Ureter (tissue), 1 donor: ENCODE measurements at places on chromosomes 13 and 19.

- DNase-seq: no peak
Observed at GRCh38 chr19:41928221-41928683, at the start of gene ERFL. Gene ERFL, minus strand, starts transcription at chr19:41928449. Its CDS starts 15,530 bp downstream, at chr19:41912919.

DNA sequence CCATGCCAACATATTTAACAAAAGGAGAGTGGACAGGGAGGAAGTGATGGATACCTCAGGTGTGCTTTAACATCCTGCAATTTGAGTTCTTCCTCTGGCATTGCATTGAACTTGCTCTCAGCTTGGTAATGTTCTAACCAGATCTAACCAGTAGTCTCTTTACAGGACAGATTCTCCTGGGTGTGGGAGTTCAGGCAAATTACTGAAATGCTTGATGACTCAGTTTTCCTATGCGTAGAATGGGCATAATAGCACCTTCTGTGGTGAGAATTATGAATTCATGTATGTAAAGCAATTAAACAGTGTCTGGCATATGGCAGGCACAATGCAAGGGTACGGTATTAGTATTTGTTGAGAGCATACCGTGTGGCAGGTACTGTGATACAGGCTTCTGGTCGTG lies 3.6 kb downstream of the AKAP11 start:
- no peak for DNase-seq

DNA sequence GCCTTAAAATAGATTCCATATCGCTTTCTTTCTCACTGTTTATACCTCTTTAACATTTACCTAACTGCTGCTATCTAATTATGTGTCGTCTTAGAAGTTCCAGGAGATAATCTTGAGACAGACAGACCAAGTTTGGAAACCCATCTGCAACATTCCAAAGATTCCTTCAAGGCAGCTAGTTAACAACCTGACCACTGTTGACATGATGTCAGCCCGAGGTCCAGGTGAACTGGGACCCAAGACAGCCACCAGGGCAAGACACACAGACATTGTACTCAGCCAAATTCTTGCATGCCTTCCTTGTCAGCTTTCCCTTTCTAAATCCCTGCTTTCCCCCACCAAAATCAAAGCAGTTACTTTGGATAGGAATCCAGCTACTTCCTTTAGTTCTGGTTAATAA lies 1476.5 kb upstream of the PRR20A start:
- no peak for DNase-seq

DNA sequence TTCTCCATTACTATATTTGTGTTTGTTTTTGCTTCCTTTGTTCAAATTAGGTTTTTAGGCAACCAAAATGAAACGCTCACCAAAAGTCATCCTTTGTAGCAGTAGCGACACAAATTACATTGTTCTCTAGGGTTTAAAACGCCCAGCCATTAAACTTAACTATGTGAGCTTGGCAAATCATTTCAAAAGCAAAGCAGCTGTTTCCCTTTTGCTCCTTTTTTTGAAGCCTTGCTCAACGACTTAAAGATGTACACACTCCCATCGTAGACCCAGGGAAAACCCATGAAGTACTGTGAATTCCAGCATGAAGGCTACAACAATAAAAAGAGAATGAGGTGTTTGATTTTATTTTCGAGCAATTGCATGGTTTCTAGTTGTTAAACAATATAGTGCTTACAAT lies 106.7 kb downstream of the RAP2A start:
- DNase-seq: no peak

DNA sequence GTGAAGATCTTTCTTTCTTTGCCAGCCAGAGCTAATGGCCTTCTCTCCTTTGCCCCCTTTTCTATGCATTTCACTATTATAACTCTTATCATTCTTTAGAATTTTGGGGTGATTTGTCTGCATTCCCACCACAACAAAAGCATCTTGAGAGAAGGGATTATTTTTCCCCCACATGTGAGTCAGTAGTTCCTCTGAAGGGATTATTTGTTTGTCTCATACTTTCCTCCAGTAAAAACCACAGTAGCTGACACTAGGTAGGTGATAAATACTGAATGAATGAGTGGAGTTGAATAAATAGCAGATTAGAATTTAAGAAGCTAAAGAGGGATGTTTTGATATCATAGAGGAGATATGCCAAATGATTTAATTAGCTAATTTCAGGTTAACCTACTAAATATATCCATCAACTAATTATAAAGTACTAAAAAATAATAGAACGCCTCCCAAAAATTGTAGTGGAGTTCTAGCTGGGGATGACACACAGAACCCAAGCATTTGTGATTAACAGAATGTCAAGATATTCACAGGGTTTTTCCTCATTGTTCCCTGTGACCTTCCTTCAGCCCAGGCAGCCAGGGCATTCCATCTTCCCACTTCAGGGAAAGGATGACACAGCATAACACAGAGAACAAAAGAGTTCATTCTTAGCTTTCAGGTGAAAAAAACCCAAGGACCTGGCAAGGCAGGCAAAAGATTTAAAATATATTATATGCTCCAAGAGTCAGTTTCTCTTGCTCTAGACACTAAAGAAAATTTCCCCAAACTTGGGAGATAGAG lies 3.5 kb upstream of the TBC1D4 start:
- no peak for DNase-seq

GRCh38 chr19:14112809-14113385 lies 4.7 kb downstream of the PRKACA start:
- no peak for DNase-seq

GRCh38 chr13:97627566-97627965 lies 193.6 kb downstream of the RAP2A start:
- peak; percentile 47 for DNase-seq

GRCh38 chr13:30088312-30088855 lies 219.0 kb downstream of the KATNAL1 start:
- DNase-seq: no peak

GRCh38 chr13:98488736-98489135 lies 88.2 kb downstream of the STK24 start:
- no peak for DNase-seq
